ENCODE measurements at places on chromosomes 7 and 10.

GRCh38 chr7:43291789-43292188, 179.3 kb downstream of the HECW1 start:
- no peak overlapping the region for H3K4me3 ChIP-seq
- no peaks in the 10 kb centered on the region for H3K36me3 ChIP-seq
- peaks cover 7% of the 10 kb centered on the region for H3K4me1 ChIP-seq
- no peak overlapping the region for H3K27ac ChIP-seq

- no peak overlapping the region for H3K4me3 ChIP-seq
- no peak overlapping the region for H3K27ac ChIP-seq
- H3K27me3 ChIP-seq = no peaks in the 10 kb centered on the region
- no peaks in the 10 kb centered on the region for H3K36me3 ChIP-seq
- H3K4me1 ChIP-seq = no peaks in the 10 kb centered on the region
Observed at GRCh38 chr7:29087840-29088170, 58.5 kb downstream of the CPVL start.

- peak; percentile 54 for DNase-seq
- no peak overlapping the region for H3K4me3 ChIP-seq
- peaks cover 3% of the 10 kb centered on the region for H3K4me1 ChIP-seq
- H3K27me3 ChIP-seq = no peaks in the 10 kb centered on the region
Observed at GRCh38 chr7:40571796-40572195, 437.0 kb downstream of the SUGCT start.

DNA sequence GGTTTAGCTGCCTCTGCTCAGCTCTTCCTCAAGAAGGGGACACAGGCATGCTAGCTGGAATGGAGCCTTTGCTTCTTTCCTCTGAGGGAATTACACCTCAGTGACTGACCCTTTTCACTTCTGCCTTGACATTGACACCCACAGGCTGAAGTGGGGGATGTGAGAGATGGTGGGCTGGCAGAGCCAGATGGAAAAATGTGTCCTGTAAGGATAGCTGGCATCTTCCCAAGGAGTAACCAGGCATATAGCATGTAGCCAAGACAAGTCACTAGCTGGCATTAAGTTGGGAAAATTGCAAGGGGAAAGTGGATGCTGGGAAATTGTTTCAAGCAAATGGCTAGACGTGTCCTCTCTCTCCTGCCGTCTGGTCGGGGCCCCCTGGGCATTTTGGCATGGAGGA, 19.9 kb downstream of the STMP1 start:
- DNase-seq = no peak
- H3K4me3 ChIP-seq = no peak overlapping the region
- no peaks in the 10 kb centered on the region for H3K27me3 ChIP-seq
- H3K27ac ChIP-seq = no peak overlapping the region

- H3K36me3 ChIP-seq = no peaks in the 10 kb centered on the region
- no peaks in the 10 kb centered on the region for H3K27me3 ChIP-seq
- H3K4me3 ChIP-seq = no peak overlapping the region
- no peak for DNase-seq
- no peak overlapping the region for H3K27ac ChIP-seq
- H3K4me1 ChIP-seq = no peaks in the 10 kb centered on the region
Observed at GRCh38 chr10:66365686-66366085, 560.1 kb upstream of the LRRTM3 start.

DNA sequence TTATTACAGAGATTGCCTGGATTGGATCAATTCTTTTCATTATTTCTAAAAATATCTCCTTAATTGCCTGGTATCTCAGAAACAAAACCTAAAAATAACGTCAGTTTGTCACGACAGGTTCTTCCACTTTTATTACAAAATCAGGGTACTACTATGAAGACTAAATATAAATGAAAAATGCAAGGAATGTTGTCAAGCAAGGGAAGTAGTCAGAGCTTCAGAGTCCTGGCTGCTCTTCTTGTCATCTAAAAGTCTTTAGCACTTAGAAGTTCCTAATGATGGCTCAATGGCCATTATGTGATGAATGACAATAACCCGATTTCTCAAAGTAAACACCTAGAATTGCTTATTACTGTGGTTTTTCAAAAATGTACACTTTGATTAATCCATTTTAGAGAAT, 192.2 kb downstream of the SEMA3A start:
- H3K4me1 ChIP-seq = no peaks in the 10 kb centered on the region
- no peak overlapping the region for H3K4me3 ChIP-seq
- H3K27ac ChIP-seq = no peak overlapping the region
- no peaks in the 10 kb centered on the region for H3K36me3 ChIP-seq
- H3K27me3 ChIP-seq = no peaks in the 10 kb centered on the region

- no peak for DNase-seq
- H3K27ac ChIP-seq = no peak overlapping the region
- no peak overlapping the region for H3K4me3 ChIP-seq
- H3K27me3 ChIP-seq = no peaks in the 10 kb centered on the region
- no peaks in the 10 kb centered on the region for H3K36me3 ChIP-seq
Observed at GRCh38 chr7:16318989-16319915, 102.1 kb downstream of the CRPPA start.

DNA sequence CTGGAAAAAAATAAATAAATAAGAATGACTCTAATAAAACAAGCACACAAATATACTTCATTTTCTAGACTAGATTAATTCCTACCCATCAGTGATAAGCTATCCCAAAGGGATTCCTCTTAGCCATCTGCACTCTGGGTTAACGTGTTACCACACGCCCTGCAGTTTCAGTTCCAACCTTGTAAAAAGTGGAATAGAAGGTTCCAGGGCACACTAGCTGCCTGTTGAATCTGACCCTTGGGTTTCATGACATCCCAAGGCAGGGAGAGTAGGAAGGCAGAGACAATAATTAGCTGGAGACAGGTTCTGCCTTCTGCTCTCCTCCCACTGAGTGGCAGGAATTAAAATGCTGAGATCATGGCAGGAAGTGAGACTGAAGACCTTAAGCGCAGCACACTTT, 33.5 kb downstream of the SLC37A3 start:
- H3K27ac ChIP-seq = no peak overlapping the region
- H3K4me3 ChIP-seq = no peak overlapping the region
- no peaks in the 10 kb centered on the region for H3K4me1 ChIP-seq
- DNase-seq = no peak
- H3K27me3 ChIP-seq = no peaks in the 10 kb centered on the region
- H3K36me3 ChIP-seq = peaks cover 1% of the 10 kb centered on the region

DNA sequence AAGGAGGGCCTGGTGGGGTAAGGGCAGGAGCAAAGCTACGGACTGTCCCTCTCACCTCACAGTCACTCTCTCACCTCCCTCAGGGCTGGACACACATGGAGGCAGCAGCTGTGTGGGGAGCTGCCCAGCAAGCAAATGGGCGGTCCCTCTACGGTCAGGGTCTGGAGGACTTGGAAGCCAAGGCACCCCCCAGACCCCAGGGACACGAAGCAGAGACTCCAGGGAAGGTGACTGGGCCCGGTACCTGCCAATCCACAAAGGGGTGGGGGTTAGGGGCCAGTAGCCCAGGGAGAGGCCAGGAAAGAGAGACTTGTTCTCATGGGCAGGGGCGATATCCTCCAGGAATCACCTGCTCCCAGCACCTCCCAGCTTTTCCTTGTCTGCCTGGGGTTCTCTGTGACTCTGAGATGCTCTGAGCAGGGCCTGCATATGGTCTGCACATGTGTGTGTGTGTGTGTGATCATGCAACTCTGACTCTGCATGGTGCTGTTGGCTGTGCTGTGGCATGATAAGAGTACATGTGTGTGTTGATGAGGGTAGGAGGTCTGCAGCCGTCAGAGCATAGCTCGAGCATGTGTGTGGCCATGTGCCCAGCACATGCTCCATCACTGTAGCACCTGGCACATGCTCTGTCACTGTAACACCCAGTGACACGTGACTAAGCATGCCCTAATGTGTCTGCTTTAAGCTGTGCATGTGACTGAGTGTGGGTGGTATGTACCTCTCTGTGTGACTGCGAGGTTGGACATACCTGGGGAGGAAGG, 4.6 kb upstream of the LDB3 start:
- no peaks in the 10 kb centered on the region for H3K27me3 ChIP-seq
- H3K27ac ChIP-seq = no peak overlapping the region
- H3K36me3 ChIP-seq = no peaks in the 10 kb centered on the region

GRCh38 chr10:103472005-103472404, 7.0 kb downstream of the CALHM3 start:
- DNase-seq = no peak
- peaks cover 9% of the 10 kb centered on the region for H3K4me1 ChIP-seq
- no peaks in the 10 kb centered on the region for H3K36me3 ChIP-seq
- H3K27me3 ChIP-seq = no peaks in the 10 kb centered on the region
- H3K27ac ChIP-seq = no peak overlapping the region

DNA sequence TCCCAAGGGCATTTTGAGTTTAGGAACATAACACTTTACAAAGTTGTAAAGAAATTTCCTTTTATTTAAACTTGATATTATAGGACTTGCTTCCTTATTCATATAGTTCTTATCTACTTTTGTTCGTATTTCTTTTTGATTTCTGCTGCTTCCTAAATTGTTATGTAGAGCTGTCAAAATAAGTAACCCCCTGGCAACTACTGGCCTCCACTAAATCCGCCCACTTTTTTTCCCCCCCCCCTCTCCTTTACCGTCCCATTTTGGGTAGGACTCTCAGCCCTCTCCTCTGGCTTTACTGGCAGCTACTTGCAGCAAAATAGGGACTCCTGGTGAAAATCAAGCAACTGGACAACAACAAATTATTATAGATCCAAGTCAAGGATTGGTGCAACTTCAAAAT, 1.1 kb downstream of the SP4 start:
- no peak overlapping the region for H3K27ac ChIP-seq
- H3K4me3 ChIP-seq = no peak overlapping the region
- DNase-seq = no peak
- peaks cover 11% of the 10 kb centered on the region for H3K4me1 ChIP-seq
- no peaks in the 10 kb centered on the region for H3K36me3 ChIP-seq

- no peak for DNase-seq
- no peaks in the 10 kb centered on the region for H3K36me3 ChIP-seq
- H3K27me3 ChIP-seq = no peaks in the 10 kb centered on the region
Observed at GRCh38 chr7:139713526-139714162, 64.2 kb downstream of the HIPK2 start.

- H3K27me3 ChIP-seq = no peaks in the 10 kb centered on the region
- peak; percentile 82 for DNase-seq
- peaks cover 6% of the 10 kb centered on the region for H3K4me1 ChIP-seq
- H3K27ac ChIP-seq = no peak overlapping the region
- H3K4me3 ChIP-seq = no peak overlapping the region
Observed at GRCh38 chr10:101829561-101830315, 11.5 kb upstream of the OGA start.

- H3K4me3 ChIP-seq = no peak overlapping the region
- no peaks in the 10 kb centered on the region for H3K4me1 ChIP-seq
- no peaks in the 10 kb centered on the region for H3K36me3 ChIP-seq
- no peaks in the 10 kb centered on the region for H3K27me3 ChIP-seq
Observed at GRCh38 chr10:112859793-112860192, 90.3 kb upstream of the TCF7L2 start.

DNA sequence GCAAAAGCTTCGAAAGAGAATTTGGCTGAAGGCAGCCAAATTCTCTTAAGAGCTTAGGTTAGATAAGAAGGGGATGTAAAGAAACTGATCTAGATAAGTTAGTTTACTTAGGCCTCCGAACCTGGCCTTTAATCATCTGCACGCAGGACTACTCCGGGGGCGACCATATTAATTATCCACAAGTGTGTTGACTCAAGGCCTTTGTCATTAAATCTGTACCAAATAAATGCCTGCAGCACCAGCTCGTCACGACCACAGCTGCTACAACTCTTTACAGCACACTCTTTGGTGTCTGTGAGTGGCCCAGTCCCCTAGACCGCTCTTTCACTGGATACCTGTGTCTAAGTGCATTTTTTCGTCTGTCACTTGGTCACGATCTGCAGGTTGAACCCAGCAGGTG, 69.8 kb upstream of the LSM8 start:
- H3K4me1 ChIP-seq = no peaks in the 10 kb centered on the region
- H3K27ac ChIP-seq = no peak overlapping the region
- H3K4me3 ChIP-seq = no peak overlapping the region
- DNase-seq = no peak

GRCh38 chr7:25255611-25256332, 27.5 kb upstream of the NPVF start:
- DNase-seq = no peak
- no peak overlapping the region for H3K4me3 ChIP-seq
- no peaks in the 10 kb centered on the region for H3K4me1 ChIP-seq

GRCh38 chr10:116353817-116354216, 29.6 kb downstream of the CCDC172 start:
- no peak overlapping the region for H3K4me3 ChIP-seq
- H3K27me3 ChIP-seq = no peaks in the 10 kb centered on the region
- H3K4me1 ChIP-seq = no peaks in the 10 kb centered on the region
- no peaks in the 10 kb centered on the region for H3K36me3 ChIP-seq
- DNase-seq = no peak

GRCh38 chr7:91397612-91398011, 133.4 kb downstream of the FZD1 start:
- H3K36me3 ChIP-seq = no peaks in the 10 kb centered on the region
- no peaks in the 10 kb centered on the region for H3K27me3 ChIP-seq
- H3K27ac ChIP-seq = no peak overlapping the region
- H3K4me1 ChIP-seq = no peaks in the 10 kb centered on the region

GRCh38 chr7:585229-585711, 65.6 kb upstream of the PDGFA start:
- peaks cover 3% of the 10 kb centered on the region for H3K36me3 ChIP-seq
- H3K27me3 ChIP-seq = no peaks in the 10 kb centered on the region
- H3K27ac ChIP-seq = no peak overlapping the region

DNA sequence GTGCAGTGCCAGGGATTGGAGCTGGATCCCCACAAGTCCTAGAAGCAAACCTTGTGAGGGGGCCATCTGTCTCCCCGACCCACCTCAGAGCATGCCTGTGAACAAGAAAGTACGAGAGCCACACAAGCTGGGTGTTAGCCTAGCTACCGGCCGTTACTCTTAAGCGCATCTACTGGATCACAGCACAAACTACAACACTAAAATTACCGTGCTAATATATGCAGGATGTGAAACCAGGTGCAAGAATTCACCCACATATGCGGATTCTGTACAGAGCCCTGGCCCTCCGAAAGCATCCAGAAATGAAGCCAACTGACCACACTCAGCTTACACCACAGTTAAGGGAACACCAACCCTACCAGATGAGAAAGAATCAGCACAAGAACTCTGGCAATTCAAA, 16.0 kb upstream of the PRSS1 start:
- H3K27me3 ChIP-seq = no peaks in the 10 kb centered on the region
- no peak for DNase-seq
- H3K4me1 ChIP-seq = no peaks in the 10 kb centered on the region
- no peak overlapping the region for H3K27ac ChIP-seq

GRCh38 chr10:92200564-92200963, 90.3 kb downstream of the CPEB3 start:
- H3K4me3 ChIP-seq = no peak overlapping the region
- no peaks in the 10 kb centered on the region for H3K36me3 ChIP-seq
- no peaks in the 10 kb centered on the region for H3K4me1 ChIP-seq

GRCh38 chr10:48242171-48242904, 32.2 kb downstream of the FRMPD2 start:
- H3K27ac ChIP-seq = no peak overlapping the region
- no peaks in the 10 kb centered on the region for H3K4me1 ChIP-seq
- no peaks in the 10 kb centered on the region for H3K27me3 ChIP-seq
- no peak overlapping the region for H3K4me3 ChIP-seq

Data from mesendoderm (in vitro differentiated cells).